ENCODE measurements at places on chromosomes 6 and 20.

- peak; percentile 66 for DNase-seq
Observed at GRCh38 chr6:28683945-28684538, 158.4 kb downstream of the GPX5 start.

DNA sequence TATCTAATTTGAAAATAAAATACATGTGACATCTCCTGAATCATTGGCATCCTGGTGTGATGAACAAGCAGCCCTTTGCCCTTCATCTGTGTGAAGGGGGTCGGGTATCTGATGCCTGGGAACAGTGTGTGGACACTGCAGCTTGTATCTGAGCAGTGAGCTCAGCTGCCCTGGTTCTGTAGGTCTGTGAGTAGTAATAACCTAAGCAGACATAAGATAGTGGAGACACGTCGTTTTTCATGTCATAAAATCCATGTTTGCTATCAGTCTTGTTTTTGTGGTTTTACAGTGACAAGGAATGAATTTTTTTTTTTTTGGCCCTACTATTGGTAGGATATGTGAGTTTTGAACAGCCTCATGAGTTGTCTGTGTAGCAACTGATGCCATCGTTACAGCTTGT is 133.0 kb downstream of the JARID2 start:
- no peak for DNase-seq

DNA sequence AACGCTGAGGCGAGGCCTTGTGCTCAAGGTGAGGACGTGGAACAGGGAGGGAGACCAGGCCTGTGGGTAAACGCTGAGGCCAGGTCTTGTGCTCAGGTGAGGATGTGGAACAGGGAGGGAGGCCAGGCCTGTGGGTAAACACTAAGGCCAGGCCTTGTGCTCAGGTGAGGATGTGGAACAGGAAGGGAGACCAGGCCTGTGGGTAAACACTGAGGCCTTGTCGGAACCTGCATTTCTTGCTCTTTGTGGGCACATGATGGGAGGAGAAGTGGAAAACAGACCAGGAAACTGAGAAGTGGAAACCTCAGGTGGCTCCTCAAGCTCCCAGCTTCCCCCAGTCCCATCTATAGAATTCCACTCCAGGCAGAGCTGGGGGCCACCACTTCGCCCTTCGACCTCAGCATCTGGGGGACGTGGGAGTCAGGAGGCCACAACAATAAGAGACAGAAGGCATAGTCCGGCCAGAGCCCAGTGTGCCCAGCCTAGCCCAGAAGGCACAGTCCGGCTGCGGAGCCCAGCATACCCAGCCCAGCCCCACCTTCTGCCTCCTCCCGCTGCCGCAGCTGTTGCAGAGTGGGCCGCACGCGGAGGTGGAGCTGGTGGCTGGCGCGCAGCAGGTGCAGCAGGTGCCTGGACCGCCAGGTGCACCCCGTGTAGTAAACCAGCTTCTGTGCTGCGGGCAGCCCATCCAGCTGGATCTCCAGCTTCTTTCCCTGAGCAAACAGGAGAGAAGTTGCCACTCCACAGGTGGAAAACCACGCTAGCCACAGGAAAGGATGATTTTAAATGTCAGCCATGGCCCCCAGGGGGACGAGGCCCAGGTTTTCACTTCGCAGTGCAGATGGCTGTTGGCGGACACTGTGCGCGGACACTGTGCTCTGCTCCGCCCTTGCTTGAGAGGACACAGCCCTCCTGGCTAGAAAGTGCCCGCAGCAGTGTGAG is 17.5 kb downstream of the FRMD1 start:
- no peak for DNase-seq

DNA sequence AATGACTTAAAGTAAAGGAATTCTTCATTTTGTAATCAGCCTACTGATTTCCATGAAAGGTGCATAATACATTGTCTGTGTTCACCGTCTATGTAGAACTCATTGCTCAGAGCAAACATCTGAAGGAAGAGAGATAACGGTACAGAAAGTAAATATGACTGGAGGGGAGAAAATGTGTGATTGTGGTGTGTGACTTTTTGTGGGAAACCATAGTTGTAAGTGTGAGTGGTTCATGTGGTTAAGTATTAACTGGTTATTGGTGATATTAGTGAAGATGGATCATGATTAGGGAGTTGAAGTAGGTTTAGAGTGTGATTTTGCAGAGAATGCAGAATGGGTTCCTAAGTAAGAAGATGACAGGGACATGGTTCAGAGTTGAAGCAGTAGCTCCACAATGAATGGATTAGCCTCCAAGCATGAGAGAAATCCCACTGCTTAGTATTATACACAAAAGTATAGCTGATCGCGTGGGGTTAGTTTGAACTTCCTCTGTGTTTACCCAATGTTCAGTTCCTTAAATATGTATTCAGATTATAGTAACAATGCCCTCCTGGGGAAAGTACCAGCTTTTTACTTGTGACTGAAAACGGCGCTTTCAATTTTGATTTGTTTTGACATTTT is 368.9 kb downstream of the UTRN start:
- DNase-seq, result peak; percentile 36

GRCh38 chr6:119887666-119888065 is 538.1 kb upstream of the MAN1A1 start:
- no peak for DNase-seq

DNA sequence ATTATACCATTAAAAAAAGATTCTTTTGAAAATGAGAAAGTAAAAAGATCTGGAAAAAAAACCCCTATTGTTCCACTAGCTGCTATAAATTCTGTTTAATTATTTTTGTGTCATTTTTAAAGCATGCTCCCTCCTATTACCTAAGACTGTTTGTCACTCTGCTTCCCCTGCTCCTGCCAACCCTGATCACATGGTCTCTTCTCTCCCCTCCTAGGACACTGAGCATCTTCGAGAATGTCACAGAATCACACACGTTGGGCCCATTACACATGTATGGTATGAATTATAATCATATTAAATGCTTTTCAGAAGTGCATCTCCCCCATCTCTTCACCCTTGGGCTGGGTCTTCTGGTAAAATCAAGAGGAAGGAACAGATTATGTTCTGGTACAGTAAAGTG is 6.2 kb downstream of the SNAP91 start:
- DNase-seq, result no peak

Data from AML-193 (cell line).